ENCODE measurements at places on chromosomes 11 and 22.

DNA sequence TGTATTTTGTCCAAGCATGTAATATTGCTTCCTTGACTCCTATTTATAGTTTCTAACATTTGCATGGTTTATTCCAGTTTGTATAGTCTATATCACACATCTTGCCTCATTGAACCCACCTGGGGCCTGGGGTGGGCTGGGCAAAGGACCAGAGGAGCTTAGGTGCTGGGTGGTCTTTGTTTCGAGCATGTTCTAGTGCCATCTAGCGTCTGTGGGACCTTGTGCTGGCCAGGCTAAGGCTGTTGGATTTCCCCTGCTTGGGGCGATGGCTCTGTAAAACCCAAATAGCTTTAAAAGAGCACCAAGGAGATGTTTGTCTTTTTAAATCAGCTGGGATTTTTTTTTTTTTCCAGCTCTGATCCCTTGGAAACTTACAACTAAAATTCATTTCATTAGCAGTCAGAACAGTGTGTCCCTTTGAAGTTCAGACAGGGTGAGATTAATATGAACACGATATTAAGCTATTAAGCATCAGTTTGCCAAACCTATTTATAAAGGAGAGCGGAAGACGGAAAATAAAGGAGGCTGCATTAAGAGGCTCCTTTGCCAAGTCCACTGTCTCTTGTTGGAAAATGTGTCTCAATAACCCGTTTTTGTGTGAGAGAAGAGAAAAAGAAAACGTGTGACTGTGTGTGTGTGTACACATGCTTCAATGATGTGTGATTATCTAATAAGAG, 157.4 kb downstream of the COMMD9 start:
- DNase-seq: peak; percentile 45

- DNase-seq: no peak
Observed at GRCh38 chr11:100133114-100133513, 554.0 kb upstream of the ARHGAP42 start.

- no peak for DNase-seq
Observed at GRCh38 chr11:83002053-83002452, 69.6 kb downstream of the RAB30 start.

DNA sequence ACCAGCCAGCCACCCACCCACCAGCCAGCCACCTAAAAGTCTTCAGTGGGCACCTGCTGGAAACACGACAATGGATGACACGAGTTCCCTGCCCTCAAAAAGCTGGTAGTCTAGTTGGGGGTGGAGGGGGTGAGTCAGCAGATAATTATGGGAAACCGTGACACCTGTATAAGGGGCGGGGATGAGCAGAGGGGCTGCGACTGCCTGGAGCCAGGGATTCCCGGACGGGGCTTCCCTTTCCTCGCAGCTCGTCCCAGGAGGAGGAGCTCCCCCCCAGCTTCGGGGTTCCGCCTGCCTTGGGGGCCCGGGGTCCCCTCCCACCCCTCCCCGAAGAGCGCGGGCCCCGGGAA, 2.3 kb upstream of the RTN4RL2 start:
- DNase-seq: no peak

DNA sequence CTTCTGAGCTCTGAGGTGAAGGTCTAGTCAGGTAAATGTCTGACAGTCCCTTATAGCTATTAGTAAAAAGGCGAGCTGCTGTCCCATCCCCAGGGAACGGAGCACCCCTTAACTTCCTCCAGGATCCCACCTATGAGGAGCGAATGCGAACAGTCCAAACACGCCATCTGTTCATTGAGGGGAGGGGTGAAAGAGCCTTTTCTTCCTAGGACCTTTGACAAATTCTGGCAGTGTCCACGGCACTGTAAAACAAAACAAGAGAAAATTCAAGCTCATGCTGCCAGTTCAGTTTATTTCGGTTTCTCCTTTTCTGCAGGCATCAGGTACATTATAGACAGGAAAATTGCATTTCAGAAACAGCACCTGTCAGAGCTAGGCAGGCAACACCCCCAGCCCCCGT, 253.8 kb upstream of the CADM1 start:
- no peak for DNase-seq

GRCh38 chr22:24728790-24729637, 45.5 kb downstream of the PIWIL3 start:
- DNase-seq: peak; percentile 1

- DNase-seq: no peak
Observed at GRCh38 chr11:22407921-22408320, 69.7 kb downstream of the SLC17A6 start.

GRCh38 chr11:34423300-34423699, 15.4 kb upstream of the CAT start:
- no peak for DNase-seq

GRCh38 chr11:8768625-8769333, 86.2 kb downstream of the RPL27A start:
- peak; percentile 85 for DNase-seq

- no peak for DNase-seq
Observed at GRCh38 chr11:64063777-64064176, 28.0 kb downstream of the FLRT1 start.

DNA sequence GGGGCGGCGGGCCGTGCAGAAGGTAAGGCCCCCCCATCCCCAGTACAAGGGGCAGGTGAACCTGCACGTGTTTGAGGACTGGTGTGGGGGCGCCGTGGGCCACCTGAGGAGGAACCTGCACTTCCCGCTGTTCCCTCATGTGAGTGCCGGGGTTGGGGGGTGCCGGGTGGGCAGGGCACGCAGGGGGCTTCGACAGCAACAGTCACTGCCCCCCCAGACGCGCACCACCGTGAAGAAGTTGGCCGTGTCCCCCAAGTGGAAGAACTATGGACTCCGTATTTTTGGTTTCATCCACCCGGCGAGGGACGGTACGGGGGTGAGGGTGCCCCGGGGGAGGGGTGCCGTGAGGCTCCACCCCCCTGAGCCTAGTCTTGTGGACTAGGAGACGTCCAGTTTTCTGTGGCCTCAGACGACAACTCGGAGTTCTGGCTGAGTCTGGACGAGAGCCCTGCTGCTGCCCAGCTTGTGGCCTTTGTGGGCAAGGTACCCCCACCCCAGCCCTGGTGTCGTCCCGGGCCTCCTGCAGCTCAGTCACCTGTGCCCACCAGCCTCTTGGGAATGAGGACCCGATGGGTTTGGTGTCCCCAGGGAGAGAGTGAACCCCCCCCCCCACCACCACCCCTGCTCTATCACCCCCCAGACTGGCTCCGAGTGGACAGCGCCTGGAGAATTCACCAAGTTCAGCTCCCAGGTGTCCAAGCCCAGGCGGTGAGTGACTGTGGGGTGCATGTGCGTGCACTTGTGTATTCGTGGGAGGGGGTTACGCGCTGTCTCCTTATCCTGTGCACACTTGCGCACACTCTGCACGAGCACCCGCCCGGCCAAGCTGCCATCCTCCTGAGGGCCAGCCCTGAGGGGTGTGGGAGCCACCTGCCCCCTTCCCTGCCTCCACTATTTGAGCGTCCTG, 3.8 kb downstream of the B4GALNT4 start:
- DNase-seq: no peak

DNA sequence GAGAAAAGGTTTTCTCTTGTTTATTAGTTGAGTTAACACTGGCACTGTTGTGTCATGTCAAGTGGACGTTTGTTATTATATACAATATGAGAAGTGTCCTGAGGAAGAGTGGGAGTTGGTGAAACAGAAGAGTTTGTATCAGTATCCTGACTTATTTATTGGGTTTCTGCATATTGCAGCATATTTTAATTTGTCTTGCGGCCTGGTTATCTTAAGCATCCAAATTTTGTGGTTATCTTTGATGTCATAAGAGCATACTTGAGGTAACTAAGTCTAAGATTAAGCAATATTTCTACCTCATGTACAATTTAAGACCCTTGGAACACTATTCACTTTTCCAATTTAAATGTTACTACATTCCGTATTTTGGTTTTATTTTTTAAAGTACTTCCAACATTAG, 103.5 kb downstream of the DDX10 start:
- peak; percentile 31 for DNase-seq

DNA sequence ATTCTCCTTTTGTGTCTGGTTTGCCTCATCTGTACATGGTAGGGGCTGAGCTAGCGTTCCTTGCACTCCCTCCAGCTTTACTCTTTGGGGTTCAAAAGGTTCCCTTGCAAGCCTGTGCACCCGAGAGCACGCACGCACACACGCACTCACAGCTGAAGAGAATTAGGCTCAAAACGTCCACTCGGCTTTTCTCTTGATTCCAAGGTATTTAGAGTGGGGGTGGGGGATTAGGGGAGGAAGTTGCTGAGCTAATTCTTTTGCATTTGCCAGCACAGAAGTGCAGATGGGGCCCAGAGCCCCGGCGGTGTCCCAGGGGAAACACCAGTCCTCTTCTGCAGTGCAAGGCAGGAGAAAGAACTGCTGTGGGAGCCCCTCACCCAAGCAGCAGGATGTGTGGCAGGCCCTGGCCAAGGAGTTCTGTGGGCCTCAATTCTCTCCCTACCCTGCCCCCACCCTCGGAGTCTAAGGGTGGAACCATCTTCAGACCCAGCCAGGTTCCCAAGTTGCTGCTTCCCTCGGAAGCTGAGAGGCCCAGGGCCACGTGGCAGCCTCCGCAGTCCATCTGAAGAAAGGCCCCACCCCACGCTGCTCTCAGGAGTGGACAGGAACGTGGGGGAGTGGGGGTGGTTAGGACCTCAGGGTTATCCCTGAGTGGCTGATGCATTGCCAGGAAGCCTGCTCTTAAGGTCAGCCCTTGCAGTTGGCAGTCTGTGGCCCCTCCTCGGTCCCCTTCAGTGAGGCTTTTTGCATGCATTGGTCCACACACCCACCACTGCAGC, 3.8 kb upstream of the KCNQ1OT1 start:
- peak; percentile 68 for DNase-seq

DNA sequence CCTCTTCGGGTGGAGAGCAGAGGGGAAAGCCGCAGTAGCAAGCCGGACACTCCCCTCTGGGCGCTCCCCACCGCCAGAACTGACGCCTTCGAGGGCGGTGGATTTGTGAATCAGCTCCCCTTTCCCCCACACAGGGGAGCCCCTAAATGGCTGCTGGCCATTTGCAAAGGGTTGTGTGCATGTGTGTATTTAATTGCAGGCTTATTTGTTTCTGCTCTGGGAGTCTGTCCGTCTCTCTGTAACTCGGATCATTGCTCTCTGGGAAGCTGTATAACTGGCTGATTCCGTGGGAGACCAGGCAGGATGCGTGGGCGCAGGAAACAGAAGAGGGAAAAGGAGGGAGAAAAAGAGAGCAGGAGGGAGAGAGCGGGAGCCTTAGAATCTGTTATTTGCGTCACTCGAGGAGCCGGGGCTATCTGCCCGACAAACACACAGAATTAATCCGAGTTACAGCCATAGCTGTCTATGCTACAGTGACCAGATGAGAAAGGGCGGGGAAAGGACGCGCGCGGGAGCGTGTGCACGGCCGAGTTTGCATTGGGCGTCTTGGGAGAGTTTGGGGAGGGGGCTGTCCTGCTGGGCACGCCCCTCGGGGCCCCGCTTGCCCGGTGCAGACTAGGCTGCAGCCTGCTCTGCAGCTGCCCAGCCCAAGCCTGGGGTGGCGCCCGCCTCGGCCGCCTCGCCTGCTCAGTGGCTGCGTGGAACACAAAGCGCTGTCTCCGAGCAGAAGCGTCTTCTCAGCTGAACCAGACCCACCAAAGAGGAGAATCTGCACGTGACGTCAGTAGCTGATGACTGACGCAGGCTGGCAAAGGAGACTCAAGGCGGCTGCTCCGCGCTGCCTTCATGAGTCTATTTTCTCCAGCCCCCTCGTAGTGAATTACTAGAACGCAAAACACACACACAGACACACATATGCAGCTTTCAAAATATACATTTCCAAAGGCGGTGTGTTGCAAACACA, 105.3 kb upstream of the HSD17B12 start:
- DNase-seq: peak; percentile 59

DNA sequence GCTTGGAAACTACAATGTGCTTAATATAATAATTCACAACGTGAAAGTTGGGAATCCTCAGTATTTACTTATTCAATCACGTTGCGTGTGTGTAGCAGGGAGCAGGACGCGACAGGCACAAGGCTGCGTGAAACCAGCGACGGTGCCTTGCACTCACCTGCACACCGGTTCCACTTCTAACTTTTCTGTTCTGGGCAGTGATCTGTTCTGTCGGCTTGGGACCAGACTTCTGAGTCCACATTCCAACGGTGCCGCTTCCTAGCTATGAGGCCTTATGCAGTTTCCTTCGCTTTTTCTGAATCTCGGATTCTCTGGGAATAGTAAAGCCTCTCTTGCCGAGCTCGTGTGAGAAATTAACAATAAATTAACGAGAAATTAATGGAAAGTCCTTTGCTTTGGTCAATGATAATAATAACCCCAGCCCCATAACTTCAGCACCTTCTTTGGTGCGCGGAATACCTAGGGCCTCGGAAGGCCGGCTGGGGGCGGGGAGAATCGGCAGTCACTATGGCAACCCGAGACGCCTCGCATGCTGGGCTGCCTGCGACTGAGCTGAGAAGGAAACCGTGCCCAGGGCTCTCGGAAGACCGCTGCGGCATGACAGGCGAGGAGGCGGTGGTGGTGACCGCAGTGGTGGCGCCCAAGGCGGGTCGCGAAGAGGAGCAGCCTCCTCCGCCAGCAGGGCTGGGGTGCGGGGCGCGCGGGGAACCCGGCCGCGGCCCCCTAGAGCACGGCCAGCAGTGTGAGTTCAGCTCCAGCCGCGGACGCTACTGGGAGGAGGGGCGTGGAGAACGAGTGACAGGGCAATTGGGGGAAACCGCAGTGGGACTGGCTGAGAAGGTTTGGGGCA, at the start of gene C11orf97:
Gene C11orf97, plus strand, starts transcription at position 530 of the 850 bp plus-strand sequence. Its CDS starts 68 bp downstream, at position 598.
- peak; percentile 37 for DNase-seq

DNA sequence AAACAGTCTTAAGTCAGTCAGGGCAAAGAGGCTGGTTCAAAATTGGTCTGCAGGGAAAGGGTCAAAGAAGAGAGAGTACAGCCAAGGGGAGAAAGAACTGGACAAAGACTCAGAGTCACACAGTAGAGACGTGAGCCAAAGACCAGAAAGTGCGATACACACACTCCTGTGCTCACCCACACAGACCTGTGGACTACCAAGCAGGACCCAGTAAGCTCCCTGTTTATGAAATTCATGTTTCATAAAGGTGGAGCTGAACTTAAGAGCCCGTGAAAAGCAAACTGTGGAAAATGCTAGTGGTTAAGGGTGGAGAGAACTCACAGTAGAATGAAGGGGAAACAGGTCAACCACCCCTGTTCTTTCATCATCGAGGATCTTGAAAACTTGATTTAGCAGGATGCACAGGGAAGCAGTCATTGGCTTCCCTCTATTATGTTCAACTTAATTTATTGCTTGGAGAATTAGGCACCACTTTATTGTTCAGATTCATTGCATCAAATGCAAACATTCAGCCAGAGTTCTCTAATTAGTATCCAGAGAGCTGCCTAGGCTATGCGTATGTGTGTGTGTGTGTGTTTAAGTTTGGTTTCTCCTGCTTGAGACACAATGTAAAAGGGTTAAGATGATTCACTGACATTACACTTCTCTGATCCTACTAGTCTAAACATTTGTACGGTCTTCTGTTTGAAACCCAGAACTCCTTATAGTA, 160.9 kb upstream of the MTMR2 start:
- DNase-seq: peak; percentile 23
